Esophagus squamous epithelium (tissue), 5 donors: ENCODE measurements at places on chromosomes 7 and 10.

DNA sequence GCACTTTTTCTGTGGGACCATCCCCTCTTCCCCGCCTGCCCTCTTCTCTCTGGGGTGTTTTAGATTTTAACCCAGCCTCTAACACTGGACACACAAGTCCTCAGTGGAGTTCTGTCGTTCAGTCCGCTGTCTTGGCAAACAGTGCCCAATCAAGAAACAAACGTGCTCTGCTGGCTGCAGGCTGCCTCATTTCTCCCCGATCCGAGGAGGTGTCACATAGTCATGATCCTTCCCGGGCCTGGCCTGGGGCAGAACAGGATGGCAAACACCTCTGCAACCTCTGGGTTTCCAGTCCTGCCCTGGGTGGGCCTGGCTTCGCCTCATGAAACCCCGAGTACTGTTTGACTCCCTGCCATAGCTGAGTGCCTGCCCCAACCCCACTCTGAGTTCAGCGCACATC, 110.9 kb upstream of the INSYN2A start:
- DNase-seq: no peak

DNA sequence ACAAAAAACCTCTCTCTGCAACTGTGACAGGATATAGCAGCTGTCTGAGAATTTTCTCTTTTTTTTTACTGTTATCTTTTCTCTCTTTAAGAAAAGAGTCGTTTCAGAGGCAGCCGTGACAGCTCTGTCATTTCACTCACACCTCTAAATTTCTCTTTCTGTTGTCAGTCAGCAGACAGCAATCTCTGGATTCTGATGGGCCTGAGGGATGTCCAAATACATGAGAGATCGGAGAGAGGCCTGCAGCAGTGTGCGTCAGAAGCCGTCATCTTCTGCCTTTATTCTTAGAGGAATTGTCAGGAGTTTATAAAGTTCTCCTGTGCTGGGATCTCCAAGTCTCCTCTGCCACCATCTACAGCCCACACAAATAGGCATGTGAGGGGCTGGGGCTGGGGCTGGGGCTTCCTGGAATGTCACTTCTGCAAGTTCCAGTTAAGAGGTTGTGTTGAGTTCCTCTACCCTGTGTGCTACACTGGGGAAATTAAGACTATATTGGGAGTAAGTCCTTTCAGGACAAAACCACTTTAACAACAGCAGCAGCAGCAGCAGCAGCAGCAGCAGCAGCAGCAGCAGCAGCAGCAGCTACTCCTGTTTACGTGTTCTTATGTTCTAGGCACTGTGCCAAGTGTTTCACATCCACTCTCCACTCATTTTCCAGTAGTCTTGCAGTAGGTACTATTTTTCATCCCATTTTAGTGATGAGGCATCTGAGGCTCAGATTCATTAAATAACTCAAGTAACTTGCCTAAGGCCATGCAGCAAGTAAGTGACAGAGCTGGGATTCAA, 541.3 kb downstream of the LRMDA start:
- DNase-seq: no peak

GRCh38 chr7:140070546-140070945, 7.8 kb upstream of the PARP12 start:
- DNase-seq: no peak

GRCh38 chr7:98175260-98175940, 35.8 kb upstream of the BHLHA15 start:
- no peak for DNase-seq

GRCh38 chr7:116528008-116528789, 3.4 kb downstream of the CAV1 start:
- no peak for DNase-seq

DNA sequence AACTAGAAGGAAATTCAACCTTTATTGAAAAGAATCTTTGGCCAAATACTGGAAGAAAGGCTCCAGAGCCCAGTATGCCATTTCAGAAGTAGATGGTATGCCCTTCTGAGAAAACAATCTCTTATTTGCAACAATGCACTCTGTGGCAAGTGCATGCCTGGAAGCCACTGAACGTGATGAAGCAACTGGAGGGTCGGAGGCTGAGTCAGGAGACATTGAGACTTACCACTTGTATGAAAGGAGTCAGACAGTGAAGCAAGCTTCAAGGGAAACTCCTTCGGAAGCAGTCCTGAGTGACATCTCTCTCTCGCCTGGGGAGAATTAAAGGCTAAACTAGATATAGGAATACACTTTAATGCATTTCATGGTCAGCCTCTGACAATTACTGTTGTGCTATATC, 353.7 kb downstream of the NRG3 start:
- DNase-seq: no peak

GRCh38 chr7:4244635-4245034, 437.5 kb upstream of the FOXK1 start:
- no peak for DNase-seq

DNA sequence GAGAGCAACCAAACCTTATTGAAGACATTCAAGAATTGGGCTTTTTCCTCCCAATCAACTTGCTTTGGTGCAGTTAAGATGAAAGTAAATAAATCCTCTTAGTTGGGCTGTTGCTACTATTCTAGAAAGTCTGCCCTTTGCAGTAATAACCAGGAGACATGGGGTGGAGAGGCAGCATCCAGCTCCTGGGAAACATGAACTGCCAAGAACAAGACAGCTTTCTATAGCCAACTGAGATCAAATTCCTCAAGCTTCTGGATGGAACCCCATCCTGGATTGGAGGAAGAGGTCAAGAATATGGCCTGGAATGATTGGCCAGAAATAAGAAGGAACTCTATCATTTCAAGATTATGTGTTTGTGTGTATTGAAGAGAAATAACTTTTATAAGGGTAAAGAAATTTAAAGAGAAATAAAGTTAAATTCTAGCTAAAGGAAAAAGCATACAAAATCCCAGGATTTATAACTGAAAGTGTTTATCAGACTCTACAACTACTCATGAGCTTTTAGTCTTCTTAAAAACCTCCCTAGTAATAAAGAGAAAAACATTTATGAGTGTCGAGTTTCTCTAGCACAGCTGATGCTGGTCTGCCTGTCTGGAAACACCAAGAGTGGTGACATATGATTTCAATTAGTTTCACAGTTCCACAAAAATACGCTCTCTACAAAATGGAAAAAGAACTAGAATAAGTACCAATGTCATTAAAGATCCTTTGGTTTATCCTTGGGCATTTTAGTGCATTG, 70.1 kb upstream of the COL1A2 start:
- DNase-seq: no peak

DNA sequence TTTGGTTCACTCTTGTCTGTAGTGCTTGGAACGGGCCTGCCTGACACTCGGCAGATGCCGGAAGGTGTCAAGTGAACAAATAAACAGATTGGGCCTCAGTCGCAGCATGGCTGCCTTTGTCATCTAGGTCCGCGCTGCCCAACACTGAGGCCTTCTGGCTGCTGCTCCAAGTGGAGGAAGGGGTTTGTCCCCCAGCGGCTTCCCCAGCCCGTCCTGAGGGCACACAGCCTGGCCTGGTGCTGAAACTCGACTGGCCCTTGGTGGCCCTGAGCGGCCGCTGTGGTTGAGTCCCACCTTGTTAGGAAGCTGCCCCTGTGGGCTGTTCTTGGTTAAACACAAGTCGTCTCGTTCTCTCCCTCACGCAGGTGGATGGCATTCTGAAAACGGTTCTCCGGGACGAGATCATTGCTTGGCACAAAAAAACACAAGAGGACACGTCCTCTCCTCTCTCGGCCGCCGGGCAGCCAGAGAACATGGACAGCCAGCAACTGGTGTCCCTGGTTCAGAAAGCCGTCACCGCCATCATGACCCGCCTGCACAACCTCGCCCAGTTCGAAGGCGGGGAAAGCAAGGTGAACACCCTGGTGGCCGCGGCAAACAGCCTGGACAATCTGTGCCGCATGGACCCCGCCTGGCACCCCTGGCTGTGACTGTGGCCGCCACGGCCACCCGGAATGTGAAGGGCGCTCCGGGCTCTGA, 132.1 kb downstream of the SMURF1 start:
- no peak for DNase-seq

DNA sequence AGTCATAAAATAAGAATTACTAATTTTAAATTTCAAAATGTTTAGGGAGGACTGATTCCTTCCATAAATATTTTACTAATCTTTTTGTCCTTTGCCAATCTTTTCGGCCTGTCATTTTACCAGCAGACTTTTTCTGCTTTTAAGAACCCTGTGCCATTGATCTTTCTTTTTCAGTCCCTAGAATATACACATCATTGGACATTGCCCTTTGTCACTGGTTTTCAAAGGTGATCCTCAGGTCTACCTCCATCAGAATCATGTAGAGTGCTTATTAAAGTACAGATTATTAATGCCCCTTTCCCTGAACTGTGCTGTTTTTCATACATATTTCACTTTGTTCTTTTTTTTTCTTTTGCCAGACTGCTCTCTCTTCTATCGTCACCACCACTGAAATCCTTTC, 43.8 kb downstream of the SHOC2 start:
- DNase-seq: no peak

DNA sequence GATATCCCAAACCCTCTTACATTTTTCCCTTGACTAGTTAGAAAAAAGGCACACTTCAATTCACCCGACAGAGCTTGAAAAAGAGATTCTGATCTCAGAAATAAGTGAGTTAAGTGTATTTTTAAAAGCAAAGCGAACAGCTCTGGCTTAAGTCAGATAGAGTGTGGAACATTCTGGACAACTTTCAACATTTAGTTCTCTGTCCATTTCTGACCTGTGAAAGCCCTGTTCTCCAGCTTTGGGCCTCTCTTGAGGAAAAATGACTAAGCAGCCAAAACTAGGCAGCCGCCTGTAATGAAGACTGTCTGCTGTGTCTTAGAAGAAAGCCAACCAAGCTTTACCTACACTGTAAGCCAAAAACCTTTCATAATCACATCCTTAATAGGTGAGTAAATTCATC, 50.5 kb downstream of the CDK6 start:
- DNase-seq: no peak

GRCh38 chr7:28766359-28766758, 191.8 kb downstream of the TRIL start:
- no peak for DNase-seq
